ENCODE measurements at places on chromosomes 11 and 22.

- DNase-seq, result no peak
Measured at GRCh38 chr11:33773404-33773986, 825 bp downstream of the FBXO3 start.

- DNase-seq, result no peak
Measured at GRCh38 chr11:11552529-11553087, 69.2 kb downstream of the GALNT18 start.

- DNase-seq, result no peak
Measured at GRCh38 chr11:27524155-27524554, 17.6 kb upstream of the LIN7C start.

DNA sequence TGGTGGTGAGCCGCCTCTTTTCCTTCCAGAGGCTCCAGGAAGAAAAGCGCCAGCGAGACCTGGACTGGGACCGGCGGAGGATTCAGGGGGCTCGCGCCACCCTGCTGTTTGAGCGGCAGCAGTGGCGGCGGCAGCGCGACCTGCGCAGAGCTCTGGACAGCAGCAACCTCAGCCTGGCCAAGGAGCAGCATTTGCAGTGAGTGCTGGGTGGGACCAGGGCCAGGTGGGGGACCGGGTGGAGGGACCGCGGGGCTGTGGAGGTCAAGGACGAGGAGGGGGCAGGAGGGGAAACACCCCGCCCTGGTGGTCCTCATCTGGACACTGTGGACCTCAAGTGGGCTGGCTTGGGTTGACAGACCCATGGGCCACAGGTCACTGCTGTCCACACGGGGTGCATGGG lies 17.4 kb downstream of the RIBC2 start:
- no peak for DNase-seq

DNA sequence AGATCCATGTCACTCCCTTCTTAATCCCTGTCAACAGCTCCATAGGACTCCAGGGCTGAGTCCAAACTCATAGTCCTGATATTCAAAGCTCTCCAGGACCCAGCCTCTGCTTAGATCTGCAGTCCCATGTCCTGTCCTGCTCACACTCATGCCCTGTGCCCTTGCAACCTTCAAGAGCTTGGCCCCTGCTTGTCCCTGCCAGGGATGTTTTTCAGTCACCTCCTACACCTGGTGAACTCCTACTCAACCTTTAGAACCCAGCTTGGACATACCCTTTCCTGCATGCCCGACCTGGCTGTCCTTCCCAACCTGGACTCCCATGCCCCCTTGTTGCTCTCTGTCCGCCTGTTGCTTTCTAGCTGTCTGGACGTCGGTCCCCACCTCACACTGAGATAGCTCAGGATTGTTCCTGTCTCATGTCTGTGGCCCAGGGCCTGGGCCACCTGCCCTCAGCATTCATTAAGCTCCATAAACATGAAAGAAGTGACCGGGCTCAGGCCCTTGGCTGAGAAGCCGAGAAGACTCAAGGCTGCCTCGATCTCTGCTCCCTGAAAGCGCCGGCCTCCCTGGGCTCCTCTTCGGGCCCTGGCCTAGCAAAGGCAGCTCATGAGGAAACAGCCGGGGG lies 48.8 kb upstream of the RTL6 start:
- no peak for DNase-seq

DNA sequence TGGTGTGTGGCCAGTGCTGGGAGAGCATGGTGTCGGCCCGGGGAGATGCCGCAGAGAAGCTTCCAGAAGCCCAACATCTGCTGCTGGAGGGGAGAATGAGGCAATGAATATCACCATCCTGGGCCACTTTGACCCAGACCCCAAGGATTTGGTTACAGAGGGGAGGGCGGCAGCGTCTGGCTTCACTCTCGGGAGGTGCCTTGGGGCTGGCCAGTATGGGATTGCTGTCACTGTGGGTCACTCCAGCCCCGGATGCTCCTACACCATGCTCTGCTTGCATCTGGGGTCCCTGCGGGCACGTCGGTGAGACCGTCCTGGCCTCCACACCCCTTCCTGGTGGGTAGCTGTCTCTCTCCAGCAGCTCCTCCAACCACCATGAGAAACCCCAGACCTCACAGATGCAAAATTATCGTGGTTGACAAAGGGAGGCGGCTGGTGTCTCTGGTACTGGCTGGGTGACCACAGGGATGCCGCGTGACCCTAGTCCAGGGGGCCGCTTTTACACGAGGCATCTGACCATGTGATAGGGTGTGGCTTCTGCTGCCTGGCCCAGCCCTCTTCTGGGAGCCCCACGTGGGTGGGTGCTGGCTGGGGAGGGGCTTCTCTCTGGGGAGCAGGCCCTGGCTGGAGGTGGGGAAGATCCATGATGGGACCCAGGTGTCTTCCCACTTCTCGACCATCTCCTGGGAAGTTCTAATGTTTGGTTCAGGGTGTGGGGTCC lies 5.7 kb downstream of the KCNQ1 start:
- DNase-seq, result no peak

DNA sequence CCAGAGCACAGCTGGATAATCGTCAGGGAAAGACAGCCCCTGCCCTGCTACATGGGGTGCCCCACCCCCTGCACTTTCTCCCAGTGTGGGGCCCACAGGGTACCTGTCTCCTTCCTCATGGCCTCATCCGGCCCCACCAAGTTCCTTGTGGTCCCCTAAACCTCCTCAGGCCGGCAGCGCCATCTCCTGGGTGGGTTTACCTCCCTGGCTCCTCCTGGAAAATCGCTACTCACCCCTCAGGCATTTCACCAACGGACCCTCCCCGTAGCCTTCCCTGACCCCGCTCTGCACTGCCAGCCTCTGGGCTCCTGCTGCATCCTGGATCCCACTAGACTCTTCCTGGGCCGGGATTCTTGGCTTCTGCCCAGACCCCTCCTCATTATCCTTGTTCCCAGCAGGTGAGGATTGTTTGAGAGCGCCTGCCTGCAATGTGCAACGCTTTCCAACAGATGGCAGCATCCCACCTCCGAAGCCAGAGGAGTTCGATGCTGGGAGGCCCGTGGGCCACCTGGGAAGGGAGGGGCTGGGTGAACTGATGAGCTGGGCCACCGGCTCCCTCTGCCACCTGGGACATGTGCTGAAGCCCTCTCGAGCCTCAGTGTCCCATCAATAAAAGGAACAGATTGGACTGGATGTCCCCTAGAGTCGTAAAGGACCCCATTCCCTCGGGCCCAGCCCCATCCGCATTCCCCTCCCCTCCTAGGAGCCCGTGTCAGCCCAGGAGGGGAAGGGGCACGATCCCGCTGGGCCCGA lies 44.2 kb upstream of the TTLL12 start:
- no peak for DNase-seq

GRCh38 chr11:120303004-120303637 lies 22.0 kb upstream of the TLCD5 start:
- DNase-seq, result peak; percentile 0

GRCh38 chr11:117428186-117428855 lies 100.7 kb downstream of the CEP164 start:
- DNase-seq, result no peak

GRCh38 chr11:1307998-1308742 lies 1.3 kb downstream of the TOLLIP start:
- no peak for DNase-seq

- DNase-seq, result no peak
Measured at GRCh38 chr22:31637891-31638618, 24.0 kb downstream of the PISD start.

DNA sequence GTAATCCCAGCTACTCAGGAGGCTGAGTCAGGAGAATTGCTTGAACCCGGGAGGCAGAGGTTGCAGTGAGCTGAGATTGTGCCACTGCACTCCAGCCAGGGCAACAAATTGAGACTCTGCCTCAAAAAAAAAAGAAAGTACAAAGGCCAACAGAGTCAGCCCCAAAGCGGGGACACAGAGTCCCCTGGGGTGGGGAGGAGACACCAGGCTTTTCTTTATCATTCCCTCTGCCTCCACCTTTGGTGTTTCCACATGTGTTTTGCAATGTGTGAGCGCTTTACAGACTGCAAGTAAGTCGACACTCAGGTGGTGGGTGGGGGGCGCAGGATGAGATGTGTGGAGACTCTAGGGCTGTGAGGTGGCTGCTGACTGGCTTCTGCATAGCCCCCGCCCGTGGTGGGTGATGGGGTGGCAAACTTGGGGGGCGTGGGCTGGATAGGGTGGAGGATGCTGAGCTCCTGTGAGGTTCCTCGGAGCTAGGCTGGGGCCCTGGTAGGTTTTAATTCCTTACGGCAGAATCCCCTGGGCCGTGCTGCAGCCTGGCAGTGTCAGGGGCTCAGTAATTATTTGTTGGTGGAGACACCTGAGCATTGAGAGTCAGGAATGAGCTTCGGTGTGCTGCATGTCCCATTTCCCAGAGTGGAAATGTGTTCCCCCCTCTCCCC lies 177.2 kb downstream of the CTTN start:
- no peak for DNase-seq

GRCh38 chr11:92423115-92424034 lies 198.8 kb downstream of the FAT3 start:
- no peak for DNase-seq

DNA sequence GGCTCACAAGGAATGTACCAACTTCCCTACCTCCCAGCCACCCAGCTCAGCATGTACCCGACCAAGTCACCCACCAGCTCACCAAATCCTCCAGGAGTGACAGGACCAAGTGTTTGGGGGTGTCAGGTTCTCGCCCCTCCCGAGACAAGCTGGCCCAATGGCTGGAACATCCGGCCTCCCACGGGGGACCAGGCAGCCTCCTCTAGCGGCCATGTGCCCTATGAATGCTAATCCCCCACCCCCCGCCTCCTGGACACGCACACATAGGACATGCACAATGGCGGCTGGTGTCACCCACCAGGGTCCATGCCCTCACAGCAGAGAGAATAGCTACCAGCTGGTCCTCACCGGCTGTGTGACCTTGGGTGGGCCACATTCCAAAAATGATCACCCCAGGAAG lies 151.0 kb downstream of the MN1 start:
- no peak for DNase-seq

DNA sequence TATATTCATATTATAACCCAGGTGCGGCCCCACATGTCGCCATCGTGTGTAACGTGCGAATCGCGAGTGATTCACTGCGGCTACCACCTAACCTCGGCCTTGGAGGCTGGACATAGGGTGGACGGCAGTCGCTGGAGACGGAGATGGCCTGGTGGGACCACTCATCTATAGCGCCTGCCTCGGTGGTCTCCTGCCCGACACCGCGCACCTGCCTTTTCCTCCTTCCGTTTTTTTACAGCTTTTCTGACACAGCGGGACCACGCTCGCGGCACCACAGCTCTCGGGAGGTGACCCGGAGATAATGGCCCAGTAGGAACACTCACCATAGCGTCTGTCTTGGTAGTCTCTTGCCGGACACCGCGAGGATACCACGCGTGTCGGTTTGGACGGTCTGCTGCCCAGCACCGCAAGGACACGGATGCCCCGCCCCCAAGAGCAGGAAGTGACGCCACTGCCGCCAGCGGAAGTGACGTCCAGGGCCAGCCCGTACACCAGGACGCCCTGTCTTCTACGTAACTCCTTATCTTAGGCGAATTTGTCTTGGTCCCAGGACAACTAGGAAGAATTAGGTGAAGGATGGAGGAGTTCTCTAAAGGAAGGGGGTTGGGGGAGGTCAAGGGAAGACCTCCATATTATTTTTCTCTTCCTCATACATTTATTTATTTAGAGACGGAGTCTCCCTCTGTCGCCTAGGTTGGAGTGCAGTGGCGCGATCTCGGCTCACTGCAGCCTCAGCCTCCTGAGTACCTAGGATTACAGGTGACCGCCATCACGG lies 6.4 kb downstream of the SNU13 start:
- no peak for DNase-seq

GRCh38 chr11:133106417-133106816 lies 425.9 kb downstream of the OPCML start:
- DNase-seq, result no peak

- no peak for DNase-seq
Measured at GRCh38 chr11:1235306-1235900, 12.5 kb downstream of the MUC5B start.

- no peak for DNase-seq
Measured at GRCh38 chr11:2462986-2463765, 18.4 kb downstream of the KCNQ1 start.

- no peak for DNase-seq
Measured at GRCh38 chr11:104490182-104490581, 326.2 kb upstream of the PDGFD start.

GRCh38 chr22:27130906-27131305 lies 473.5 kb downstream of the MIAT start:
- no peak for DNase-seq

- DNase-seq, result no peak
Measured at GRCh38 chr11:6646918-6647679, 8.5 kb downstream of the DCHS1 start.

DNA sequence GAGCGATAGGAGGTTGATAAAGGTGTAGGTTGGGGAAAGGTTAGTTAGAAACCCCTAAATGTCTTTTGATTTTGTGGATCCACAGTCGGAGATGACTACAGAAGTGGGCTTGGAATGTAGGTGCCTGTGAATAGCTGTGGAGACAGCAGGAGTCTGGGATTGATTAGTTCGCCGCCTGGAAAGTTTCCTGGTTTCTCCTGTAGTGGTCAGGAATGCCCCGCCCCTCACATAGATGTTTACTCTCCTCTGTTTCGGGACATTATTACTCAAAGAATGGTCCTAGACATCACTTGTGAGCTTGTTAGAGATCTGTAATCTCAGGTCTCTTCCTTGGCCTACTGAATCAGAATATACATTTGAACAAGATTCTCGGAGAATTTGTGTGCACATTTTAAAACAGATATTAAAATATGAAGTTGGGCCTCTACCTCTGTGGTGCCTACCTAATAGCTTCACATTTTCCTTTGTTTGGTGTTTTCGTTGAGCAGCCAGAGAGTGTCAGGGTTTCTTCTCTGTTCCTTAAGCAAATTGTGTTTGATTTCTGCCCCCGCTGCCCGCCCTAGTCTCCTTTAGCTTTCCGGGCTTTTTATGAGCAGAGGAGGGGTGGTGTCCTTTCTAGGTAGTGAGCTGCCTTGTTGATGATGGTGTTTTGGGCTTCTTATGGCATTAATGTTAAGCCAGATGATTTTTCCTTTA lies 89.4 kb downstream of the PPP6R3 start:
- DNase-seq, result no peak

DNA sequence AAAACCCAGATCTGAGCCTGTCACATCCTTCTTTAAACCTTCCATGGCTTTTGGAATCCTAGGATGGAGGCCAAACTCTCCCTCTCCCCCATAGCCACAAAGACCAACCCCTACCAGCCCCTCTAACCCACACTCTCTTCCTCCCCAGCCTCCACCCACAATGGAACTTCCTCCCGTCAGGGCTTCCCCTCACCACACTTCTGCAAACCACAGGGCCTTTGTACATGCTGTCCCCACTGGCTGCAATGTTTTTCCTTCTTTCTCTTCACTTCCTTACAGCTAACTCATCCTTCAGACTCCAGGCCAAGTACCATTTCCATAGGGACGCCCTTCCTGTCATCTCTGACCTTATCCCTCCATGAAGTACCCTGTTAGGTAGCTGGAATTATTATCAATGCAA lies 393.5 kb downstream of the MN1 start:
- no peak for DNase-seq

GRCh38 chr11:133354069-133354468 lies 178.2 kb downstream of the OPCML start:
- DNase-seq, result no peak

All from NCI-H1436 treated with DMSO at 0.1 percent for 48 hours (cell line).